ENCODE measurements at places on chromosomes 7 and 10.
A peak's percentile ranks its signal among the peaks of the same experiment; 100 is the strongest.

DNA sequence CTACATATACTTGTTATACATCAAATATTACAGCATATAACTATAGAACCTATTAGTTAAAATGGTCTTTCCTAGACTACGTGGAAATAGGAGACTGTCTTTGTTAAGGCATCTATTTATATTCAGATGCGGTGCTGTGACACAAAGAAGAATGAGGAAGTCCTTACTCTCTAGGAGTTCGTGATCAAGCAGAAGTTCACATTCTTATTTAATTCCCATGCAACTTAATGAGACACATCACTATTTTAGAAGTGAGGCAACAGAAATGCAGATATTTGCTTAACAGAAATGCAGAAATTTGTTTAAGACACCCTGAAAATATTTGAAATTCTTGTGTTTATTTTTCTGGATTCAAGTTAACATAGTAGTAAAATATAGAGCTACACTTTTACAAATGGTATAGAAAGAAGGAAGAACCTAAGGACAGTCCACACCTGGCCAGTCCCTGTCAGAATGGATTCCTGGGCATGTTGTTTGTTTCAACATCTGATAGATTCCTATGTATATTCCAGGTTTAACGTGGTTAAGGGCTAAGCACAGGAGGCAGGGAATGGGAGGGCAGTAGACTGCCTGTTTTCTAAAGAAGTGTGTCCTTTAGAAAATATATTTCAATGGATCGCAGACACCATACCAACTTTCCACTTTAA is 70.6 kb upstream of the NXPH1 start:
- no peaks in the 10 kb centered on the region for H3K4me1 ChIP-seq
- DNase-seq, result no peak
- H3K27me3 ChIP-seq, result no peaks in the 10 kb centered on the region
- H3K27ac ChIP-seq, result no peak overlapping the region
- H3K36me3 ChIP-seq, result no peaks in the 10 kb centered on the region
- H3K4me3 ChIP-seq, result no peak overlapping the region

GRCh38 chr7:154985230-154985629 is 17.7 kb downstream of the PAXIP1 start:
- no peak for DNase-seq
- H3K4me1 ChIP-seq, result no peaks in the 10 kb centered on the region
- no peak overlapping the region for H3K27ac ChIP-seq
- no peaks in the 10 kb centered on the region for H3K27me3 ChIP-seq
- H3K36me3 ChIP-seq, result peaks cover 5% of the 10 kb centered on the region

DNA sequence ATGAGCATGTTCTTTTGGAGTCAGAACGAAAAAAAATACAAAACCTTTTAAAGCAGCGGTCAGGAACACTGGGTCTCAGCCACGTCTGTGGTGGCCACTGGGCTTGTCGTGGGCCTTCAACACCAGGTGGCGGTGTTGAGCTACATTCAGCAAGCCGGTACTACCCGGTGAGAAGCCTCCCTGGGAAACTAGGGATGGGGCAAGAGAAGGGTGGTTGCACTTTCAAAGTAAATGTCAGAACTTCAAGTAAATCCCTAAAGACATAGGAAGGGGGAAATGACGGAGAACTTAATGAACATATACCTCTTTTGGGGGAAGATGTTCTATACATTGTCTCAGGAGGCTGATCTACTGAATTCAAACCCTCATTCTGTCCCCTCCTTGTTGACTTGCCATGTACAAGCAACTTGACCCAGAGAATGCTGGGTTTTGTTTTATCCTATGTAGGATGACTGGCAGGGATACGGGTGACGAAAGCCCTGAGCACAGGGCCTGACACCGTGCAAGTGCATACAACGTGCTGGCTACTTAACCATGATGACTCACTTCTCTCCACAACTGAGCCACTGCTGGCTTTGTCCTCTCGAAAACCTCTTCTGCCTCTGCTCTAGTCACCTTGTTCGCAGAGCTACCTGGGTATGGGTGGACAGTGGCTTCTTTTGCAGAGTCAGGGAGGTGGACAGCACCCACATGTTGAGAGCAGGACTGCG is 49.0 kb upstream of the BAMBI start:
- DNase-seq, result peak; percentile 69
- no peaks in the 10 kb centered on the region for H3K4me1 ChIP-seq
- peaks cover 10% of the 10 kb centered on the region for H3K27me3 ChIP-seq
- no peaks in the 10 kb centered on the region for H3K36me3 ChIP-seq

- H3K36me3 ChIP-seq, result no peaks in the 10 kb centered on the region
- H3K27me3 ChIP-seq, result no peaks in the 10 kb centered on the region
- DNase-seq, result no peak
These were observed 31.8 kb downstream of the SMURF1 start for GRCh38 chr7:99112097-99112496.

GRCh38 chr7:25720427-25720826 is 431.6 kb upstream of the NFE2L3 start:
- no peak overlapping the region for H3K27ac ChIP-seq
- no peak overlapping the region for H3K4me3 ChIP-seq
- H3K4me1 ChIP-seq, result no peaks in the 10 kb centered on the region
- no peaks in the 10 kb centered on the region for H3K36me3 ChIP-seq

- DNase-seq, result no peak
- no peak overlapping the region for H3K4me3 ChIP-seq
- no peaks in the 10 kb centered on the region for H3K36me3 ChIP-seq
These were observed 275.5 kb downstream of the ABCA13 start for GRCh38 chr7:48446721-48447120.

DNA sequence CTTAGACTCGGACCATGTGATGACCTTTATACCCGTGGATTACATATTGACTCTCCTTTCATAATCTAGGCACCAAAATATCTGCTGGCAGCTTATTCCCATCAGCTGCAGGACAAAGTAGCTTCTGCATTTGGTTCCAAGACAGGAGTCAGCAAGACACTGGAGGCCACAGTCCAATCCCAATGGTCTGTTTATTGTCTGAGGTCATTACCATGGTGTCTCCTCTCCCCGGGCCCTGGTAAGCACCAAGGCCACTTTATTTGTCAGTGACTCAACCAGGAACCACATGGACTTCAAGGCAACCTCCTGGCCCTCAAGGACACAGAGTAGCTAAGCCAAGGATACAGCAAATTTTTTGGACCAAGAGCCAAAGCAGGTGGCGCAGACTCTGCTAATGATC is 36.1 kb downstream of the KCNMA1 start:
- no peaks in the 10 kb centered on the region for H3K27me3 ChIP-seq
- H3K27ac ChIP-seq, result no peak overlapping the region
- no peaks in the 10 kb centered on the region for H3K4me1 ChIP-seq
- H3K36me3 ChIP-seq, result no peaks in the 10 kb centered on the region
- H3K4me3 ChIP-seq, result no peak overlapping the region
- no peak for DNase-seq

DNA sequence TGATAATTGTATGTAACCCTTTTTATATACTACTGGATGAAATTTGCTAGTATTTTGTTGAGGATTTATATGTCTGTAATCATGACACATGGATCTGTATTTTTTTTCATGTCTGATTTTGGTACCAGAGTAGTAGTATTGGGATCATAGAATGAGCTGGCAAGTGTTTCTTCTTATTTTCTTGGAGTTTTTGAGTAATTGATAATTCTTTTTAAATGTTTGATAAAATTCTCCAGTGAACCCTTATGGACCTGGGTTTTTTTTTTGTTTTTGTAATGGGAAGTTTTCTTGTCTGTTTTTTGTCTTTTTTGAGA is 28.4 kb downstream of the ZNF33A start:
- no peak overlapping the region for H3K4me3 ChIP-seq
- H3K27me3 ChIP-seq, result no peaks in the 10 kb centered on the region
- H3K4me1 ChIP-seq, result no peaks in the 10 kb centered on the region

GRCh38 chr10:70053218-70053840 is 683 bp downstream of the MACROH2A2 start:
- H3K36me3 ChIP-seq, result no peaks in the 10 kb centered on the region
- H3K4me3 ChIP-seq, result no peak overlapping the region
- no peak for DNase-seq
- H3K27ac ChIP-seq, result no peak overlapping the region

DNA sequence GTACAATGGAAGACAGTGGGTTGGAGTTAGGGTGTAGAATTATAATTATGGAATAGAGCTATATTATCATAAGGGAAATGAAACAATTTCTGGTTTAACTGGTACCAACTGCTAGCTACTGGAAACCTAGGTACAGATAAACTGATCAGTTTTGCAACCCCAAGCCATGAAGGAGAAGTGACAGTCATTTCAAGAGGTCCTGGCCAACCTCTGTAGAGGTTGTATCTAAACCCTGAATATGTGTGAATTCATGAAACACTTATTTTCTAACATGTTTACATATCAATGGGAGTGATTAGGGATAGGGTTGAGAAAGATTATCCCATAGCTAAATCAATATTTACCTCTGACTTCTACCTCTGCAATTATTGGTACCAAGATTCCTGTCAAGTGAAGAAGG is 29.9 kb upstream of the CC2D2B start:
- H3K4me1 ChIP-seq, result no peaks in the 10 kb centered on the region
- H3K27me3 ChIP-seq, result no peaks in the 10 kb centered on the region
- H3K27ac ChIP-seq, result no peak overlapping the region
- DNase-seq, result no peak
- no peaks in the 10 kb centered on the region for H3K36me3 ChIP-seq

- no peak overlapping the region for H3K4me3 ChIP-seq
- H3K4me1 ChIP-seq, result peaks cover 51% of the 10 kb centered on the region
- H3K27me3 ChIP-seq, result no peaks in the 10 kb centered on the region
- H3K36me3 ChIP-seq, result no peaks in the 10 kb centered on the region
- no peak for DNase-seq
These were observed 14.3 kb downstream of the TSPAN15 start for GRCh38 chr10:69465457-69466157.

DNA sequence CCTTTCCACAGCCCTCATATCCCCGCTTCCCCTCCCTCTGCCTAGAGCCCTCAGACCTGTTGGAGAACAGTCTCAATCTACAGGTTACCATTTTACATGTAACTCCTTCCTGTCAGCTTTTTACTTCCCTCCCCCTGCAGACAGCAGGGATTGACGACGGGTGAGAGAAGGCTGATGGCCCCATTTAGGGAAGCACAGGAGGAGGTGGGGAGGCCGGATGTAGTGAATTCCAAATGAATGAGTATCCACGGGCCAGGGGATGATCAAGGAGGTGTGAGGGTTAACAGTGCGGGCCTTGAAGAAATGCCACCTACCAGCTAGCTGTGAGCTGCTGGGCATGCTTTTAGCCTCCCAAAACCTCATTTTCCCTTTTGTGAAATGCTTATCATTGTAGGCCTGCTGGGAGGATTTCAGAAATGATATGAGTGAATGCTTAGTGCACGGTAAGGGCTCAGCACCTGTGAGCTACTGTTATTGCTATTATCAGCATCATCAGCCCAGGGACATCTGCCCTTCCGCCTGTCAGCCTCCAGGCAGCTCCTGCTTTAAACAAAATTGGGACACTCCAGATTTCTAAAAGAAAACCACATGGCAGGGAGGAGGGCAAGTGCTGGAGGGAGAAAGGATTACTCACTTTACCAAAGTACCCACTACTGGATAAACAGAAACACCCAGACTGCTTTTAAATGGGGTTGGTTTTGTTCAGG is 6.5 kb upstream of the NANOS1 start:
- no peak overlapping the region for H3K4me3 ChIP-seq
- H3K36me3 ChIP-seq, result no peaks in the 10 kb centered on the region
- DNase-seq, result no peak
- H3K27ac ChIP-seq, result no peak overlapping the region

- no peaks in the 10 kb centered on the region for H3K36me3 ChIP-seq
- DNase-seq, result peak; percentile 4
These were observed 49.0 kb upstream of the LYZL1 start for GRCh38 chr10:29239569-29240472.

DNA sequence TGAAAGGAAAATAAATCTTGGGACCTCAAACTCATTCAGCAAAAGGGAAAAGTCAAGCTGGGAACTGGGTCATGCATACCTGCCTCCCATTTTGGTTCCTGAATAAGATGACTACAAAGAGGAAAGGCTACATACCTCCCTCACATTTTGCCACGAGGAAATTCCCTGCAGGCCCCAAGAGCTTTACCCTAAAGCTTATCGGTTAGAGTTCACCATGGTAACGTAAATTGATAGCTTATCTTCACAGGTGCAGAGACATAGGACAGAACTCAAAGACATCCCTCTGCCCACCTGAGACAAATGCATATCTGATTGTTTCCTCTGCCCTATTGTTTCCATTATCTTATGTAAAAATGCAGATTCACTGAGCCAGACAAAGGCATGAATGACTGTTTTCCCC is 31.5 kb upstream of the GRB10 start:
- H3K27ac ChIP-seq, result no peak overlapping the region
- no peaks in the 10 kb centered on the region for H3K36me3 ChIP-seq
- peaks cover 24% of the 10 kb centered on the region for H3K4me1 ChIP-seq
- no peak for DNase-seq
- H3K27me3 ChIP-seq, result no peaks in the 10 kb centered on the region

DNA sequence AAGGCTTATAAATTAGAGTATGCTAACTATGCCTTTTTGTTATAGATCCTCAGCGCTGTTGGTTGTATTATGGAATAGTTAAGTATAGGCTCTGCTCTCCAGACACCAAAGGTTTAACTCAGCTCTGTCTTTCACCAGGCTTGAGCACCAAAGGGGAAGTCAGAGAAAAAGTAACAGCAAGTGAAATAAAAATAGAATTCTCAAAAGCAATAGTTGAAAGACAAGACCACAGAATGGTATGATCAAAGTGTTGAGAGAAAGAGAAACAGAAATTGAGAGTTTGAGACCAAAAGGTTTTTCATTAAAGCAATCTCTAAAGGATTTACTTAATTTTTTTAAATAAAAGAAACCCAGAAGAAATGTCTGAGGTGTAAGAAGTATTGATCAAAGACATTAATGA is 529.8 kb upstream of the C7orf33 start:
- DNase-seq, result no peak
- H3K36me3 ChIP-seq, result no peaks in the 10 kb centered on the region
- H3K27ac ChIP-seq, result no peak overlapping the region

DNA sequence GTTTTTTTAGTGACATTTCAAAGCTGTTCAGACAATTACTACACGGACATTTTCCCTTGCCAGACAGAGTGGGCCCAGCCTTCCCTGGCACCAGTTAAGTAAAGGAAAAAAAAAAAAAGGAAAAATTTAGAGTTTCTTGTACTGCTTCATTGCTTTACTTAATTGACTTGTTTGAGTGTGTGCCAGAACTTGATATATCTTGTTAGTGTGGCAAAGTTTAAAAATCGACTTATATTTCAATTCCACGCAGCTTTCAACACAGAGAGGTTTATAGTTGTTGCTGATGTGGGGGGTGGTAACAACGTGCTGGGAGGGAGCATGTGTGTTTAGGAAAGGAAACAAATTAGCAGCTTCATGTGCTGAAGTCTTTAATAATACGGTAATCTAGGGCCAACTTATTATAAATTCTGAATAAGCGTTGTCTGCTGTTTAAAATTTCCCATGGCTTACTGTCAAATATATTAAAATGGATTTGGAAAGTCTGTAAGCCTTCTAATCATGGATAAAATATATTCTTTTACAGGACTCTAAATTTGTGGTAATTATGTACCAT is 1104.6 kb downstream of the SORCS3 start:
- H3K4me3 ChIP-seq, result no peak overlapping the region
- no peaks in the 10 kb centered on the region for H3K4me1 ChIP-seq
- DNase-seq, result no peak
